NCI-H524 treated with DMSO at 0.1 percent for 48 hours (cell line): ENCODE measurements at places on chromosomes 2 and 18.

DNA sequence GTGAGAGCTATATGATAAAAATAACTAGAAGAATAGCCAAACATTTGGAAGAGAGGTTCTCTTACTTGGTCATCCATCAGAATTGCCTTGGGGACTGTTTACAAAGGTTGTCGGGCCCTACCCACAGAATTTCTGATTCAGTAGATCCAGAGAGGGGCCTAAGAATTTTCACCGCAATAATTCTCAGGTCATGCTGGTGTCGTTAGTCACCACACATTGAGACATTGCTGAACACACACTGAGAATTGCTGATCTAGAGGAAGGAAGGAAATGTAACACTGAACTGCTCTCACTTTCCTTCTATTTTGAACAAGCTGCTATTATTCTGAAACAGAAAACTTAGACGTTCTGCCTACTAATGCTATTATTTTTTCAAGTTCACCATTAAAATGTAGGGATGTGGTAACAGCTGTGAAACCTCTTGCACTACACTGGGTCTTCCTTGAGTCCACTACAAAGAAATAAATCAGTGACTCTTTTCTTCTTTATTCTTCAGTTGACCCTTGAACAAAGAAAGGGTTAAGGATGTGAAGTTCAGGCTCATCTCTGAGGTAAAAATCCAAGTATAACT, 491.3 kb downstream of the DPP10 start:
- no peak for DNase-seq

- no peak for DNase-seq
These were observed 103.3 kb downstream of the EXOC6B start for GRCh38 chr2:72722492-72723070.

- no peak for DNase-seq
These were observed 336.6 kb upstream of the CWC22 start for GRCh38 chr2:180343528-180344345.

GRCh38 chr2:232348936-232349335, 29.6 kb upstream of the ALPP start:
- DNase-seq = no peak

- DNase-seq = no peak
These were observed 22.3 kb downstream of the IL1B start for GRCh38 chr2:112814278-112814677.
